Activated CD4-positive, alpha-beta T cell treated with anti-CD3 and anti-CD28 coated beads, Interleukin-2, amount 50 U/mL, for 4 hours (primary cell): ENCODE measurements at places on chromosomes 5 and 9.
A peak's percentile ranks its signal among the peaks of the same experiment; 100 is the strongest.

GRCh38 chr5:2852446-2852845, 101.0 kb upstream of the IRX2 start:
- DNase-seq: no peak

DNA sequence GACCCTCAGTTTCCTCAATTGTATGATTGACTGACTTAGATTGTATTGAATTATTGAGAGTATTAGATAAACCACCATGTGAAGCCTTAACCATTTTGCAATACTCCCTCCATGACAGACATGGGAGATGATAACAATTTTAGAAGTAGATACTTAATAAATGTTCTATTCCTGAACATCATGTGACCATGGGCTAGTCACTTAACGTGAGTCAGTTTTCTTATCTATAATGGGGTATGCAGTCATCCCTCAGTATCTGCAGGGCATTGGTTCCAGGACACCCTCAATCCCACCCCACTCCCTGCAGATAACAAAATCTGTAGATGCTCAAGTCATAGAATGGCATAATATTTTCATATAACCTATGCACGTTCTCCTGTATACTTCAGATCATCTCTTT, 31.0 kb downstream of the SNX18 start:
- DNase-seq: no peak

GRCh38 chr9:133609311-133610098, at the start of gene FAM163B:
FAM163B (minus strand) TSS chr9:133609389; CDS start chr9:133580223, 29,166 bp downstream.
- DNase-seq: no peak

DNA sequence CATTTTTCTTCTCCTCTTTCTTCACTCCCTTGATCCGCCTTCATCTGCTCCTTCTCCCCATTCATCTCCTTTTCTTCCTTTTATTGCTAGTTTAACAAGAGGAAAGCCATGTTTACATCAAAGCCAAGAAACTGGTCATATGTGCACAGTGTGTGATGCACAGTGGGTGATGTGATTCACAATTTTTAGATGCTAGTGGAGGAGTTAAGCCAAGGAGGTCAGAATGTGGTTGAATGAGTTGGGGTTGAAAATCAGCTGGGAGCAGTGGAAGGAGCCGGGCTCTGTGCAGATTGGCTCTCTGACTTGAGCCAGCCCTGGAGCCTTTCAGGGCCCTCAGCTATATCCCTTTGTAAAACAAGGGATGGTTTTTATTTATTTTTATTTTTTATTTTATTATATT, 7.3 kb downstream of the ACER2 start:
- DNase-seq: no peak

GRCh38 chr5:149583394-149583793, 2.1 kb downstream of the ARHGEF37 start:
- DNase-seq: no peak

DNA sequence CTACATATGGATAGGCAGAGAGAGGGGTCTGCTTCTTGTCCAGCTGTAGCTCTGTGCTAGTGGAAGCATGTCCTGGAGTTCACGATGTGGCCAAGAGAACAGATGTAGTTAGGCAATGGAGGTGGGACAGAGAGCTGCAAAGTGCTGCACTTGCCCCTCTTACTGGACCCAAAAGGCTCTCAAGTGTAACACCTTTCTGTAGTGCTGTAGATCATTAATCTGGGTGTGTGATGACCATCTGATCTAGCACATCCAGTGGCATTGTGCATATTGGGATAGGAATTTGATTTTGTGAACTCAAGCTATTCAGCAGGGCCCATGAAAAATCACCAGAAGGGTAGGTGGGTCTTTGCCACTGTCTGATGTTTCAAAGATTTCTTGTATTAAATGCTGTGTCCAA, 151.4 kb downstream of the KDM4C start:
- DNase-seq: no peak

- DNase-seq: no peak
These were observed 9.7 kb downstream of the ICE1 start for GRCh38 chr5:5432020-5432707.

GRCh38 chr9:99241106-99241505, 19.0 kb downstream of the SEC61B start:
- DNase-seq: no peak

- DNase-seq: no peak
These were observed 96.6 kb downstream of the SYK start for GRCh38 chr9:90898228-90898627.

GRCh38 chr5:138077064-138077696, 6.7 kb upstream of the WNT8A start:
- DNase-seq: peak; percentile 33

- DNase-seq: no peak
These were observed 77.2 kb upstream of the ABCA1 start for GRCh38 chr9:105005186-105005585.

DNA sequence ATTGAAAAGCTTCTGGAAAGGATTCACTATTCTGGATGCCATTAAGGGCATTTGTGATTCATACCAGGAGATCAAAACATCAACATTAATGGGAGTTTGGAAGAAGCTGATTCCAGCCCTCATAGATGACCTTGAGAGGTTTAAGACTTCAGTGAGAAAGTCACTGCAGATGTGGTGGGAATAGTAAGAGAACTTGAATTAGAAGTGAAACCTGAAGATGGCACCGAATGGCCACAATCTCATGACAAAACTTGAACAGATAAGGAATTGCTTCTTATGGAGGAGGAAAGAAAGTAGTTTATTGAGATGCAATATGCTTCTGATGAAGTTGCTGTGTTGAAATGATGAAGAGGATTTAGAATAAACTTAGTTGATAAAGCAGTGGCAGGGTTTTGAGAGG, 254.6 kb upstream of the SLC24A2 start:
- DNase-seq: no peak

- no peak for DNase-seq
These were observed 5.1 kb downstream of the RNF14 start for GRCh38 chr5:141973871-141974595.

GRCh38 chr9:85743275-85744128, 1.7 kb upstream of the AGTPBP1 start:
- DNase-seq: no peak

DNA sequence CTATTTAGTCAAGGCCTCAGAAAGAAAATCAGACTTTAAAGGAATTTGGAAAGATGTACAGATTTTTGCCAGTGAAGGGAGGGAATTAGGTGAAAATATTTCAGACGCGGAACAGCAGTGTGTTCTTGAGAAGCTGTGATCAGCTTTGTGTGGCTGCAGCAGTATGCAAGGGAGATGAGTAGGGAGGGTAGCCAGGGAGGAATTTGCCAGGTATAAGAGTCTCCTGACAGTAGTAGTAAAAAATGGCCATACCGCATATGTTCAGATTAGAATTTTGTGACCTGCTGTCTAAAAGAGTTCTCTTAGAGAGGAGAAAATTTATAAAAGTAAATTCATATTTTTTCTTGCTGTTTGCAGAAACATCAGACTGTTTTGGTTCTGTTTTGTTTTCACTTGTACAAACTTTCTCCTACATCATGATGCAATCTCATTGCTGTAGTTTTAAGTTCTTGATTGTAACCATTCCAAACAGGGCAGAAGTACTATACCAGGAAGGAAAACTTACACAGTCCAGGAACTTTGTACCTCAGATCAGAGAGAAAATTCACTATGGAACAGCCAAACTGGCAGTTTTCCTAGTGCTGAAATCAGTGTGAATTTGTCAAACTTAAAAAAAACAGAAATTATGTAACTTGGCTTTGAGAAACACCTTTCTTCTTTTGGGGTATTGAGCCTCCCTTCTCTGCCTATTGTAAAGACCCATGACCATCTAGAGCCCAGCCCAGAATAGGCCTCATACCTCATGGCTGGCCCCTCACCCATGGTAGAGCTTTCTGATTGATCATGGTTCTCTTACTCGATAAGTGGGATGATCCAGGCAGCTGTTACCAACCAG, 78.4 kb upstream of the NR3C1 start:
- no peak for DNase-seq

- DNase-seq: no peak
These were observed 239.7 kb downstream of the CSNK1G3 start for GRCh38 chr5:123751670-123752069.

- DNase-seq: peak; percentile 15
These were observed 511 bp downstream of the ARL15 start for GRCh38 chr5:54309691-54310432.

DNA sequence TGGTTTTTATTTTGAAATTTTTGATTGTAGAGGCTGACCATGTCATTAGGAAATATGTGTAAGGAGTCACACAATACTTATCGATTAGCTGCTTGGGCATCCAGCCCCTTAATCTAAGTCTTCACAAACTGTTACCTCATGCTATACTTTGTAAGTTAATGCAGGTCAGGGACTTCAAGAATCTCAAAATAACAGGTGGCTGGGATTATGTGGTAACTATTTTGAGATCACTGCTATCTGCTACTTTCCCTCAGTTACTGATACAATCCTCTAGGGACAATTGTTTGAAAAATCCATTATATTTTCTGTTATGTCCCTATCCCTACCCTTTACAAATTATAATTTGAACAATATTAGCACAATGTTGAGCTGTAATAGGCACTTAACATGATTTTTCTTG, 21.7 kb downstream of the FTMT start:
- DNase-seq: no peak

GRCh38 chr9:112670991-112671625, 46.8 kb downstream of the INIP start:
- no peak for DNase-seq

GRCh38 chr9:35658137-35658967, at the start of gene CCDC107:
CCDC107 (plus strand) TSS chr9:35658292; CDS start chr9:35658380, 88 bp downstream.
- peak; percentile 75 for DNase-seq
